ENCODE measurements at places on chromosomes 12 and 14.

DNA sequence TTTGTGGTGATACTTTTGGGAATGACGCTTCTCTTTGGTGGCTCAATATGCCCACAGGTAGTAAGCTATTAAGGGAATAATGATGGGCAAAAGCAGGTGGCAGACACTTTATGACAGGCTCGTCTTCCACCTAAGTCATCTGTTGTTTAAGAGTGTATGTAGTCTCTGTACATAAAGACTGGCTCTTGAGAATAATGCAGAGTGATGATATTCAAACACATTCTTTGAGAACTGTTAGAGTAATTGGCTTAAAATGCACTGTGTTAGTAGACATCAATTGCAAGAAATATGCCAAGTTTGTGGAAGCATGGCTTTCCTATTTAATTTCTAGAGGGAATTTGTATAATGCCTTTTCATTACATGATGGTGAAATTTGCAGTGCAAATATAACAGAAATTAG, 694.8 kb upstream of the MIS18BP1 start:
- DNase-seq, result no peak

- DNase-seq, result no peak
These were observed 16.1 kb upstream of the KRT73 start for GRCh38 chr12:52634266-52635056.

DNA sequence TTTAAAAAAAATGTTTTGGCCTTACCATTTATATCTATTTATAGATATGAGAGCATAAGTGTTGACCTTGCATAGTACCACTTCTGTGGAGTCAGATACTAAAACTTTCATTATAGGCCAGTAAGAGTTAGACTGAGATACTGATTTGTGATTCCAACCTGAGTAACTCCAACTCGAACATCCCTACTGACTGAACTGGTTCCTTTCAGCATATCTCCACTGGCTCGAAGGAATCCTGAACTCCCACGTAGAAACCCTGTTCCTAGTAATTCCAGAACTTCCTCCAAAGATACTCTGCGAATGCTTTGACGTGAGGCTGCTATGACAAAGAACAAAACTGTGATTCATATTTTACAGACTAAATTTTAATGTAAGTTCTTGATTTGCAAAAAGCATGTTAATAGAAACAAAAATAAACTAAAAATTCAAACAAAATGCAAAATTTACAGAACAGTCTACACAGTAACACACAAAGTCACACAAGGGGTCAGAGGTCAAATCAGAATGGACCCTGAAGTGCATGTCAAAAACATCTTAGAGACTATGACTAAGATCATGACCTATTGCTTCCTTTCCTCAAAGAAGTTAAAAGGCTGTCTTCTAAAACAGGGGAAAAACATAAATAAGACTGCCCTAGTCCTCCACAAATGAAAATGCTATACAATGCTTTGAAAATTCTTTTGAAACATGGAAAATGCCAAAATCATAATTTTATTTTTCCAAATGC, 31.5 kb downstream of the HEATR5A start:
- no peak for DNase-seq

DNA sequence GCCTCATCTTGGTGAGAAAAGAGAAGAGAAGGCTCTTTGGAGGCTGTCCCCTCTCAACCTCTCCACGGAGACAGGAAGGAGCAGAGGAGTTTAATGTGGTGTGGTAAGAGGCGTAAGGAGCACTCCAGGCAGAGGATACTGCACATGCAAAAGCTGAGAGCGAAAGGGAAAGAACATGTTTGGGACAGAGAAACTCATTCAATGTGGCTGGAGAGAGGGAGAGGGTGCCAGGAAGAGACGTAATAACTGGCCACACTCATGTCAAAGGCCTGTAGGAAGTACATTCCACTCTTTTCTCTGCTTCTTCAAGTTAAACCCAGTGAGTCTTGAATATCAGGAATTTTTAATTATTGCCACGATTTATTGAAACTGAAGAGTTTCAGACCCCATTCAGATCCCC, 12.0 kb downstream of the VDR start:
- DNase-seq, result no peak

DNA sequence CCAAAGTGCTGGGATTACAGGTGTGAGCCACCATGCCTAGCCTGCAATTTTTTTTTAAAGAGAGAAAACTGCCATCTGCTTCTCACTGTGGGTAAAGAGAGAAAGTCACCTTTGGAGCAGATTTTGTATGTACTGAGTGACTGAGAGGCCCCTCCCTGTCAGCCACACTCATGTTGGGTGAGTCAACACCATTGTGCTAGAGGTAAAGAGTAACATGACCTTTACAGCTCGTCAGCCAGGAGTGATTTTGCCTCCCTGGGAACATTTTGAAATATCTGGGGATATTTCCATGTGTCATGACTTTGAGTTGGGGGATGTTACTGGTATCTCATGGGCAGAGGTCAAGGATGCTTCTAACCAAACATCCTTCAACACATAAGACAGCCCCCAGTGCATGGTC, 115.2 kb downstream of the KSR2 start:
- DNase-seq, result no peak

- DNase-seq, result no peak
These were observed 159.1 kb downstream of the ADGRD1 start for GRCh38 chr12:131112700-131113290.

DNA sequence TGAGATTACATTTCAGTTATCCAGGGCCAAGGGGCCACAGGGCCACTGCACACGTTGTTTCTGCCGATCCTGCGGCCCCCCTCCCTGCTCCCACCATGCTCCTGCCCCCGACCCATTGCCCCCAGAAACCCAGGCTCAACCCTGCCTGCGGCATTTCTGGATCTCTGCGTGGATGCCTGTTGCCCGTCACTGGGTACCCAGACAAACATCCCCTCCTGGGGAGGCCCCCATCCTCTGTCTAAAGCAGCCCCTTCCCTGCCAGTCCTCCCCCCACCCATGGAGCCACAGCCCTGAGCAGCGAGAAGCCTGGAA, 326.4 kb upstream of the SFSWAP start:
- DNase-seq, result no peak

DNA sequence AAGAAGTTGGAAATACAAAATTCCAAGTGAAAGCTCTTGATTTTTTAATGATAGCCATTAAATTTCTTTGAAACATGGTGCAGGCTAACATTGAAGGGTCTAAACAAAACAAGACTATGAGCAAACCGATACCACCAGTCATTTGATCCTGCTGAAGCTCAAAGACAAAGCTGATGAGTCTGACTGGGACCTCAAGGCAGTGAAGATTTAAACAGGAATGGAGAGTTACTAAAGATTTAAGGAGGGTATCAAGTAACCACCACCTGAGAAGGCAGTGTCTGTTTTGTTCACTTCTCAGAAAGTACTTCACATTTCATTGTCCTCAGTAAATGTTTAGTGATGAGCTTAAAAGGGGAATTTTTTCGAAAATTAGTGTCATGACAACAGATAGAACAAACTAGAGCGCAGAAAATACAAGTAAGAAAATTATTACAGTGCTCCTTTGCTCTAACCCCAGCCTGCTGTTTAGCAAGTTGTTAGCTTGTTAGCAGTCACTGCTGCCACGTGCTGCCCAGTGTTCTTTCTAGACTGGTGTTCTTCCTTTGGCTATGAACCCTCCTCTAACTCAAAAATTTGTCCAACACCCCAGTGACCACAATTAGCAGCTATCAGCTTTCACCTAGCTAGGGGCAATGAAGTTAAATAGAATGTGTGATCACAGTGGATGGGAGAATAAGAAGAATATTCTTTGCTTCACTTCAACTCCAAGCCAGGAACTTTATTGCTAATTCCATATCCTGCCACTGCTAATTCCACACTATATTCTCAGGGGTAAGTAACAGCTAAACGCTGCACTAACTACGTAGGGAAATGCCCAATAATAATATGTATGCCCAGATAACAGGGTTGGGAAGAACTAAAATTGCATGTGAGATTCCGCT, 41.1 kb downstream of the YAF2 start:
- no peak for DNase-seq

DNA sequence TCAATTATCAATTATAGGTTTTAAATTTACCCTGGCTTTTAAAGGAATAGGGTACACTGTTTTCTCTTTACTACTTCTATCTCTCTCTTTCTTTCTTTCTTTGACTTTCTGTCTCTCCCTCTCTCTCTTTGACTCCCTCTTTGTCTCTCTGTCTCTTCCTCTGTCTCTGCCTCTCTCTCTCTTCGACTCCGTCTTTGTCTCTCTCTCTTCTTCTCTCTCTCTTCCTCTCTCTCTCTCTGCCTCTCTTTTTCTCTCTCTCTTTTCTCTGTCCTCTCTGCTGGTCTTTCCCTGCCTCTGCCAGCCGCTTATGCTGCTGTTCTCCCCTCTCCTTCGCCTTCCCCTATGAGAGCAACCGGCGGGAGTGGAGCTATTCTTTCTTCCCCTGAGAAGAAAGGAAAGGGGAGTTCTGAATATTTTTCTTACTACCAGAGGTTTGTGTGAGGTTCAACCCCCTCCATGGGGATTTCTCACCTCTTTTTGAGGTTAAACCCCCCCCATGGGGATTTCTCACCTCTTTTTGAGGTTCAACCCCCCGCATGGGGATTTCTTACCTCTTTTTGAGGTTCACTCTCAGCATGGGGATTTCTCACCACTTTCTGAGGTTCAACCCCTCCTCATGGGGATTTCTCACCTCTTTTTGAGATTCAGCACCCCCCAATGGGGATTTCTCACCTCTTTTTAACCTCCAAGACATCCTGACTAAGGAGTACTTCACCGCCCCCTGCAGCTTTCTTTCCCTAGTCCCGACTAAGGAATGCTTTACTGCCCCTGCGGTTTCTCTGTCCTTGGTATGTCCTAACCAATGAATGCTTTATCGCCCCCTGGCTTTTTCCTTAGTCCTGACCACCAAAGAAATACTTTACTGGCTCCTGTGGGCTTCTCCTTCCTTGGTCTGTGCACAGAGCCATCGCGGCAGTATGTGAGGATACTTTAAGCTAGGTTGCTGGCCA, 27.4 kb upstream of the DDHD1 start:
- no peak for DNase-seq

DNA sequence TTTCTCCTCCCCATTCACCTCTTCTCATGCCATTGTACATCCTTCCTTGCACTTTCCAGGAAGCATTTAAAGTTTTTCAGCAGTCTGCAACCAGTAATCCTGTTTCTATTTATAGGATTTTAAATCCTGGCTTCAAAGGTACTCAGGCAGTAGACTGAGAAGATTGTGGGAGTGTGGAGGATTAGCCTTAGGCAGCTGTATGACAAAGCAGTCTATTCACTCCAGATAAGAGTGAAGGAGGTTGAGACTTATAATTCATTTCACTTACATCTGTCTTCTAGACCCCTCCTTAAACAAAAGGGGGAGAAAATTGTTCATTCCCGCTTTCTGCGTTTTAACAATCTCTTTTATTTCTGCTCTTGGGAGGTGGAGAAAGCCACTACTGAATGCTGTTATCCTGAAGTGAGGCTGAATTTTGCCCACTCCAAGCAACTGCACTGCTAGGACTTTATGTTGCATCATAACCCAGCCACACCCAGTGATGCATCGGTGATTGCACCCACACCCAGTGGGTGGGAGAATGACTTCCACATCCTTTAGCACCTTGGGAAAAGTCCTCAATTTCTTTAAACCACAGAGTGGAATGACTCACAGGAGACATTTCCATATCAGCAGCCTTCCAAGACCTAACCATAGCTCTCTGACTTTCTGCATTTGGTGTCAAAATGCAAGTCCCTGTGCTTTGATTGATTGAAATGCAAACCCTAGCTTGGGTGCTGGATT, 382.5 kb upstream of the ATP2B1 start:
- no peak for DNase-seq

DNA sequence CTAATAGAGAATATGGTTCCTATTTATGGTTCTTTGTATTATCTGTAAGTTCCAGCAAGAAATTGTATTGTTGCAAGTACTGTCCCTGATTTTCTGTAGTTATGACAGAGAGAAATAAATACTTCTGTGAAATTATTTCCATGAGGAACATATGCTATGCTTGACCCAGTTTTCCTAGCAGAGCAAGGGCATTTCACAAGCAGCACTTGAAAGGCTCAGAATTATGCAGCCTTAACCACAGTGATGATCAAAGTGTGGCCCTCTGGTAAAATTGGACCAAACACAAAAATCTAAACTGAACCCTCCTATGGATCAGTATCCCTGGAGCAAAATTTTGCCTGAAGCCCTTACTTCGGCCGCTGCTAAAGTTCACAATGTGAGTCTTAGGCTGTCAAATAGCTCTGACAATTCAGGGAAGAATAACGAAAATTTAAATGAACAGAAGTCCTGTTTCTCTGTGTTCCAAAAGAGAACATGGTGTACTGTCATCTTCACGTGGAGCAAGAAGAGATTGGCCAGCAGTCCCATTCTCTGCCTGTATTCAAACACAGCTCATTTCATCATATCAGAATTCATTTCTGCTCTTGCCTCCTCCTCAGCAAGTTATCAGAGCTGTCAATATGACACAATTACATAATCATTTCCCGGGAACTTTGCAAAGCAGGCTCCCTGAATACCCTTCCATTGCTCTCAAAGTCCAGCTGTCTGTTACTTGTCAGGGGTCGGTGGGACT, 471.9 kb downstream of the RPS29 start:
- no peak for DNase-seq

DNA sequence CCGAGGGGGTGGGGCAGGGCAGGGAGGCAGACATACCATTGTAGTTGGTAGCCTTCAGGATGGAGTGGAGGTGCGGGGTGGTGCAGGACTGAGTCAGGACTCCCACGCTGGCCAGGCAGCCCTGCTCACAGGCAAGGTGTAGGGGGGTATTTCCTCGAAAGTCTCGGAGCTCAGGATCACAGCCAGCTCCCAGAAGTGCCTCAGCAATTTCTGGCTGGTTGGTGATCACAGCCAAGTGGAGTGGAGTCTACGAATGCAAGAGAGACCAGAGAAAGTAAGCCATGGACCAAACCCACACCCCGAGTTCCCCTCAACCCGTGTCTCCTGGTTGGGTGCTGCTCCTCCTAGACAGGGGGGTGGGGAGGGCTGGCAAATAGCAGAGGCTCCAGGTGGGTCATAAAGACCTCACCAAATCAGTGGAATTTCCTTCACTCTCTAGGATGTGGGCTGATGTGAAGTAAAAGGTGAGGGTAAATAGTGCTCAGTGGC, 1.4 kb downstream of the NFKBIA start:
- DNase-seq, result no peak

GRCh38 chr12:22480016-22480415, 64.3 kb downstream of the C2CD5 start:
- no peak for DNase-seq

- peak; percentile 28 for DNase-seq
These were observed 24.3 kb downstream of the MVK start for GRCh38 chr12:109597795-109598427.

DNA sequence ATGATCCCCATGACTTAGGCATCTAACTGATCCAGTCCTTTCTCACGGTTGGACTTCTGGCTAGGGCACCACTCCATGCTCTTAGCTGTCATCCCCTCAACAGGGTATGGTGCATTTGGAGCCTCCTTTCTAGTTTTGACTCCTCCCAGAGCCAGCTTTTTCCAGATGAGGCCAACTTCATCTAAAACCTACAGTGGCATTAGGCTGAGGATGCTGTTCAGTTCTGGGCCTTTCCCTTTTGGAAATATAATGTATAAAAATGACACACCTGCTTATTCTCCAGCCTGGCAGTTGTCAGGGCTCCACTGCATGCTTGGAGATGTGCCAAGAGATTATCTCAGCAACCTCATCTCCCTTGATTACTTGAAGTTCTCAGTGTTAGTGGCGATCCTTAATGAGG, 239.7 kb downstream of the EMP1 start:
- DNase-seq, result no peak

Data from stimulated activated CD8-positive, alpha-beta memory T cell treated with anti-CD3 and anti-CD28 coated beads, Interleukin-12 subunit alpha, Interleukin-12 subunit beta, amount 100 ng/mL, for 4 hours (primary cell).